ENCODE measurements at places on chromosomes 6 and 20. TPM values are rescaled to one million over a fixed set of nuclear protein-coding genes. Genes with fewer than 3 reads are reported as not detected.
A peak's percentile ranks its signal among the peaks of the same experiment; 100 is the strongest.

Gene TRAPPC3L
- total RNA-seq, result not detected

DNA sequence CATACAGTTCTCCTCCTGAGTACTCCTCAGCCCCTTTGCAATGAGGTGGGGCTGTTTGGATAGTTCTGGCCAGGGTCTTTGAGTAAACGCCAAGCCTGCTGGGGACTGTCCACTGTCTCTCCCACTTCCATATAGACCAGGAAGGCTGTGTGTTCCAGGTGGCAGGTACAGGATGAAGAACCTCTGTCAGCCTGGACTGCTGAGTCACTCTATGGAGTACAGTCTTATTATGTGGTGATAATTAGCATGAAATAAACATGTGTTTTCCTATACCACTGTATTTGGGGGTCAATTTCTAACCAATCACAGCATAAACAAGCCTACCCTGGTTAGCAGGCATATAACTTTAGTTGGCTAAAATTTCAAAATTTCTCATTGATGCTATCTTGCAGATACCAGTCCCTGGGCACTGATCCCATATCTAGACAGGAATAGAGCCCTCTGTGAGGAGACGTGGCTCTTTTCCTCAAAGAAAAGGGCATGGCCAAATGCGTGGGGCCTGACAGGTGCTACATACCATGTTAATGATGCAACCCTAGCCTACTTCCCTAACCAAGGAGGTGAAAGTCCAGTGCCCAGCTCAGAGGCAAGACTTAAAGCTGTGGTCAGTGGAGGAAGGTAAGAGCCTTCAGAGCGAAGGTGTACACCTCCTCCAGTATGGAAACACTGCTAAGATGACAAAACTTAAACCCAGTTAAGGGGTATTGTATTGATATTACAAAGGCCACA, 4.5 kb upstream of the ALDH8A1 start:
- no peak for DNase-seq

GRCh38 chr20:45294003-45294368, 12.7 kb upstream of the RBPJL start:
- DNase-seq, result no peak

- no peak for DNase-seq
Measured at GRCh38 chr6:16728513-16729182, 32.6 kb downstream of the ATXN1 start.

DNA sequence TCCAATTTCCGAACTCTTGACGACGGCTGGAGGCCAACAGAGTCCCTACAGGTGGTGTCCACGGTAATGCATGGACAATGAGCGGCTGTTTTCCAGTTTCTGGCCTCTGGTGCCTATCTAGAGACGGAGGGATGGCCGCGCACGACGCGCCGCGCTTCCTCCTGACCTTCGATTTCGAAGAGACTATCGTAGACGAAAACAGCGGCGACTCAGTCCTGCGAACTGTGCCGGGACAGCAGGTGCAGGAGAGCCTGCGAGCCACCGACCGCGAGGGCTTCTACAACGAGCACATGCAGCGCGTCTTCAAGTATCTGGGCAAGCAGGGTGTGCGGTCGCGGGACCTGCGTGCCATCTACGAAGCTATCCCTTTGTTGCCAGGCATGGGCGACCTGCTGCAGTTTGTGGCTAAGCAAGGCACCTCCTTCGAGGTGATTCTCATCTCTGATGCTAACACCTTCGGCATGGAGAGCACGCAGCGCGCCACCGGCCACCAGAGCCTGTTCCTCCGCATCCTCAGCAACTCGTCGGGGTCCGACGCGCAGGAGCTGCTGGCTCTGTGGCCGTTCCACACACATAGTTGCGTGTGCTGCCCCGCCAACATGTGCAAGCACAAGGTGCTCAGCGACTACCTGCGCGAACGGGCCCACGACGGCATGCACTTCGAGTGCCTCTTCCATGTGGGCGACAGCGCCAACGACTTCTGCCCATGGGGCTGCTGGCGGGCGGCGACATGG, 169.4 kb downstream of the CDK19 start:
- peak; percentile 68 for DNase-seq

DNA sequence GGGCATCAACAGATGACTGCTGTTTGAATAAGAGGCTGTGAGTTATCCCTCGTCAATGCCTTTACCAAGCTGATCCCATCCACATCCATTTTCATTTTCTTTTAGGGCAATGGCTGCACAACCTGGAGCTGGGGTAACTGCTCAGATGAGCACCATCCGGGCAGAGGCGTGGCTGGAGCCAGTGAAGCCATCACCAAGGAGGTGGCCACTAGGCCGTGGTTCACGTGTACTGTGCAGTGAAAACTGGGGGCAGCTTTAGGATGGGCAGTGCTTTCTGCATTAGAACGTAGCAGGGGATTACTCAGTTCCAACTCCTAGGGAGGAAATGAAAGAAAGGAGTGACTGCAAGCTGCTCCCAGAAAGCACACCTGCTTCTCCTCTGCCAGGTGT, 51.2 kb downstream of the RRBP1 start:
- DNase-seq, result peak; percentile 33

DNA sequence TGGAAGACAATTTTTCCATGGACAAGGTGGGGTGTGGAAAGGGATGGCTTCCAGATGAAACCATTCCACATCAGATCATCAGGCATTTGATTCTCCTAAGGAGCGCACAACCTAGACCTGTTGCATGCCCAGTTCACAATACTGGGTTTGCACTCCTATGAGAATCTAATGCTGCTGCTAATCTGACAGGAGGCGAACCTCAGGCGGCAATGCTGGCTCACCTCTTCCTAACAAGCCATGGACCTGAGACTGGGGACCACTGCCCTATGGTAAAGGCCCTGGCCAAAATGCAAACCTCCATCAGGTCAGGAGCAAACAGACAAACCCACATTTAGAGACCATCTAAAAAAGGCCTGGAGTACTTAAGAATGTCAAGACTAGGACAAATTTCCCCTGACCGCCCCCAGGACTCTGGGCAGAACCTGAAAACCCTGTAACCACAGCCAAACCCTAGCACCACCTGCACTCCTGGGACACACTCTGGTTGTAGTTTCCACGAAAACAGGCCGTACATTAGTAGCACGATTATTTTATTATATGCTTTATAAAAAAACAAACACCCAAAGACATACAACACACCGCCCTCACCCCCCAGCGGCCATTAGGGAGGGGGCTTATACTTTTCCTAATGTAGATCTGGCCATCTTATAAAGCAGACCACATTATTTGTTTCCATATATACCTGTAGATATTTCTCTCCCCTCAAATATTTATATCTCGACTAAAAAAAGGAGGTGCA, 27.3 kb downstream of the SNX5 start:
- no peak for DNase-seq

Gene RXRB
- 39.3 TPM for total RNA-seq

GRCh38 chr6:152636609-152637295, 410 bp downstream of the SYNE1 start:
- peak; percentile 86 for DNase-seq

- no peak for DNase-seq
Measured at GRCh38 chr6:56246541-56246880, 869 bp downstream of the COL21A1 start.

Gene SIM1
- total RNA-seq, result not detected

GRCh38 chr20:36856691-36857635, 19.0 kb upstream of the TLDC2 start:
- peak; percentile 74 for DNase-seq

GRCh38 chr6:97195117-97195516, 87.9 kb downstream of the MMS22L start:
- DNase-seq, result no peak

- no peak for DNase-seq
Measured at GRCh38 chr6:37865504-37865903, 46.0 kb downstream of the ZFAND3 start.

GRCh38 chr20:61664556-61665320, 400.9 kb downstream of the TAF4 start:
- DNase-seq, result peak; percentile 69

- DNase-seq, result no peak
Measured at GRCh38 chr6:22364306-22364705, 67.5 kb upstream of the PRL start.

Gene BEND3
- 1.6 TPM for total RNA-seq

DNA sequence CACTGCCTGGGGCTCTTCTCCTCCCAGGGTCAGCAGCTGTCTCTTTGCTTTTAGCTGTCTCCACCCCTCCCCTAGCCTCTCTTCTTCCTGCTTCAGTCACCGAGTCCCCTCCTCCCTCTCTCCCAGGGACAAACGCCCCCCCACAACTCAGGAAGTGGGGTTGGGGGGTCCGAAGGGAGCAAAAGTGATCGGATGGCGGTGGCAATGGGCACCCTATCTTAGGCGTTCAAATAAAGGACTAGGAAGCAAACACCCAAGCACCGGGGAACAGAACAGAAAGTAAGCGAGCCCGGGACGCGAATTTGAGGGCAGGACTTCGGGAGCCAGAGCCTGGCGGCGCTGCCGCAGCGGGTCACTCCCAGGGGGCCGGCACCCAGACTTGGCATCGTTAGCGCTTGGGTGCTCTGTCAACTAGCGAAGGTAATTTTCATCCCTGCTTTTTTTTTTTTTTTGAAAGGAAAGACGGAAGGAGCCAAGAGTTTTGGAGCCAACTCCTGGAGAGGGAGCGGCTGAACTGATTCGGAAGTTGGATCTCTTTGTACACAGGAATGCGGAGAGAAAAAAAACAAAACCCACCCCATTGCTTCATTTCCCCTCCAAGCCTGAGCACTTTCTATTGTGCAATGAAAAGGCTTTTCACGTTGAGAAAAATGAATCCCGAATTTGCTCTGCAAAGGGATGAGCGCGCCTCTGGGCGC, 815 bp upstream of the ITPR3 start:
- DNase-seq, result peak; percentile 79

Gene PRKN
- 19.5 TPM for total RNA-seq

GRCh38 chr20:13291157-13291556, 70.1 kb downstream of the ISM1 start:
- DNase-seq, result no peak

- no peak for DNase-seq
Measured at GRCh38 chr20:36847710-36848040, 28.3 kb upstream of the TLDC2 start.
